ENCODE measurements at places on chromosomes 5 and 9.

DNA sequence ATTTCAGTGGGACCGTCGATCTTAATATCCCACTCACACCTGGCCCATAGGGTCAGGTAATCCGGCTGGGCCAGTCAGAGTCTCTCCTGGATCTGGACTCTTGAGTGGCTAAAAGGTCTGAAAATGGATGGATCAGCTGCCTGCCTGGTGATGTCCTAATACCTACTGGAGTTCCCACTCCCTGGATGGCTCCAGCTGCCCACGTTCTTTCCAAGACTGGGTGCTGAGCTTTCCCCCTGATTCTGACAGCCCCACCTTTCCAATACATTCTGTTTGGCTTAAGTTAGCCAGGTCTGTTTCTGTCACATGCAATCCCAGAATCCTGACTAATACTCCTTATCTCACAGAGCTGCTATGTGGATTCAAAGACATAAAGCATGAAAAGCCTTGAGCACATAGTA lies 10.2 kb downstream of the SH3PXD2B start:
- DNase-seq = no peak

- DNase-seq = no peak
Measured at GRCh38 chr5:138938526-138938925, 63.4 kb upstream of the LRRTM2 start.

- DNase-seq = no peak
Measured at GRCh38 chr9:19358701-19359100, 21.3 kb downstream of the RPS6 start.

DNA sequence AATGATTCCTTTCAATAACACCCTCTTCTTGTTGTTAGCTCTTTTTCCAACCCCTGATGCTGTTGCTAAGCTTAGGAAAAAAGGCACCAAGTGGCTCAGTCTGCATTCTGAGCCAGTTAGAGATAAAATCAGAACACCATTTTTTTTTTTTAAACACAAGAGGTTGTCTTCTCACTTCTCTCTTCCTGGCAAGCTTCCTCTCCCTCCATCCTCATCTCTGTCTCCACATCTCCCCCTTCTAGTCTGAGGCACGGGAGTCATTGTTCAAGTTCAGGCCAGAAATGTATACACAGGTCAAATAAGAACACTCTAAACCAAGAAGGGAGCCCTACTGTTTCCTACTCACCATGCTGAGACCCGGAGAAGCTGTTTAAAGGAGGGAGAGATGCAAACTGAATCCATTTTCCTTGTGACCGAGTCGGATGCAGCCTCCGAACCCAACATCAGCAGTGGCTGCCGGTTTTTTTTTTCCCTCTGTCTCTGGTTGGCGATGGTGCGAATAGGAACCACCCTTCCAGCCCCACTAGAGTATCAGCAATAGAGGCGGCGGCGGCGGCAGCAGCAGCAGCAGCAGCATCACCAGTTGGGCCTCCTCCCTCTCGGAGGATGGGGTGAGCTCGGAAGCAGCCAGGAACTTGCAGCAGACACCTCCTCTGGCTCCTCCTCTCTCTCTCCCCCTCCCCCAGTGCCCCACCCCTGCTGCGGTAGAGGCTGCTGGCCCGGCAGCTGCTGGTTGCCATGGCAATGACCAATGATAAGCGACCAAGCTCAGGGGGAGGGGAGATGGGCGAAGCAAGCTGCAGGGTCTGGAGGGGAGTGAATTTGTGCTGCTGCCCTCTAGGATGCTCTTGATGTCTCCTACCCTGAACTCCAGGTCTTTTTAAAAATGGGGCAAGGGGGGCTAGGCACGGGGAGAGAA lies at the start of gene JAKMIP2:
TSS of gene JAKMIP2 (minus strand) at position 619 of the 919 bp plus-strand sequence. CDS start 110,922 bp downstream, outside the sequence.
- peak; percentile 4 for DNase-seq

DNA sequence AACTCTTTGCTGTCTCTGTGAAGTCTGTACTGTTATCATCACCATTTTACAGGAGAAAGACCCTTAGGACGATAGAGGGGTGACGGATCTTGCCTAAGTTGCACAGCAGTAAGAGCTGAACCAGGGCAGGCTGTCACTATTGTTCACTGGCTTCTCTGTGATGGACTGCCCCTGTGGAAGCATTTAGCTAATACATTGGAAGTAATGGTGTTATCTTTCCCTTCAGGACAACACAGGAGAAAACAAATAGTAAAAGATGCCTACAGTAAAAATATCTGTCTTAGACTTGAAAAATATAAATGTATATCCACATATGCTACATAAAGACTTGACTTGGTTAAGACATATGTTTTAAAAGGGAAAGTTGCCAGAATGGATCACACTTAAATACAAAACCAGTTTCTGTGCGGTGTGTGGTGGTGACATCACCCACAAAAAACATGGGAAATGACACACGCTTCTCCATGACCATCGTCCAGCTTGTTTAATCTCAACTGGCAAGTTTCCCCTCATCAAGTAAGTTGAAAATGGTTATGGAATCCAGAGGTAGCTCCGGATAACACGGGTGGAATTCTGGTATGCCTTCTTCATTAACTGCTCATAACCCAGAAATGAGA lies 351.8 kb downstream of the EBF1 start:
- DNase-seq = no peak

GRCh38 chr5:32475334-32476097 lies 31.0 kb upstream of the ZFR start:
- DNase-seq = no peak

- no peak for DNase-seq
Measured at GRCh38 chr9:22354699-22355384, 91.8 kb upstream of the DMRTA1 start.

GRCh38 chr5:178786417-178786816 lies 56.0 kb upstream of the ZNF354A start:
- DNase-seq = no peak

DNA sequence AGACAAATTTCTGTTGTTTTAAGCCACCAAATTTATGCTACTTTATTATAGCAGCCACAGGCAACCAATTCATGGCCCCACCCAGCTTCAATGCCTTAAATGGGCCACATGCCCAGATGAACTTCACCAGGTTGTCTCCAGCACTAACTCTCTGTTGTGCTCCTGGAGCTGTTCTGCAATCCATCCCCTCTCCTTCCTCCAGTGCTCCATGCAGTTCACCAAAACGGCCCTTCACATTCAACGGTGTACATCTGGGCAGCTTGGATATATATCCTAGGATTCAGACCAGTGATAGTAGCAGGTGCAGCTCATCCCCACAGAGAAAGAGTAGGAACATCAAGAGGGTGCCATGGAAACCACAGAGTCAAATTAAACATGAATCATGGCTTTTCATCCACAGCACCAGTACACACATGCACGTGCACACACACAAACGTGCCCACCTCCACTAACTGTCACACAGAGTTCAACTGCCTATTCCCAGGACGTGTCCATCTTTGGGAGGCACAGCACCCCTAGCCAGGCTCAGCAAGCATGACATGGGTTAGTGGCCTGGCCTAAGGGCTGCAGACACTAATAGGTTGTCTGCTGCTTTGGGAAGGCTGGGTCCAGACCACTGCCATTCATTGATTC lies 134.5 kb downstream of the MED10 start:
- no peak for DNase-seq

GRCh38 chr5:142597546-142598337 lies 88.1 kb downstream of the FGF1 start:
- peak; percentile 78 for DNase-seq

DNA sequence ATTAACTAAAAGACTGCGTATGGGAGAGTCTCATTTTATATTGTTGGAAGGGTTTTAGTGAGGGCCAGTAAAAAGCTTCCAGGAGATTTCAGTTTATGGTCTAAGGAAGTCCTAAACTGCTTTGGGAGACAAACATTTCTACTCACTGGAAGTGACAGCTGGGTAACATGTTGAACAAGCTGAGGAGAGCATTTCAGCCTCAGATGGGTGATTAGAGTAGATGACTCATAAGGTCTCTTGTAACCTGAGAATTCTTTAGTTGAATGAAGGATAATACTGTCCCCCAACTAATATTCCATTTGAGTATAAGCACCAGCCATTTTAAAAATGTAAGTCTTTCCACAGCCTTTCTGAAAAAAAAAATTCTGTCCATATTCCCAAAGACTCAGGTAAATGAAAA lies 218.0 kb upstream of the C9orf72 start:
- DNase-seq = no peak

DNA sequence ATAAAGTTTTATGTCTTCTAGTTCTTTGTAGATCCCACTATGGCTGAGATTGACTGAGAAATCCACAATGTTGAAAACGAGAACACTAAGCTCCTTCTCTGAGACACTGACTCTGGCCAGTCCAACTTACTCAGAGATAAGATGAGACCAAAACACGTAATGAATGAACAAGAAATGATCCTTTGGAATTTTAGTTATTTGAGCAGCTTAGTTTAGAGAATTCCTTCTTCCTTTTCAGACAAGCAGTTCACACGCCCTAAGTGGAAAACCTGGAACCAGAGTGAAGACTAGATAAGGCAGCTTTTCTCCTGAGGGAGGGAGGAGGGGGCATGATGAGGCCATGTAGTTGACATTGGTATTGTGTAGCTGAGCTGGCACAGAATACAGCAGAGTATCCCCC lies 139.6 kb downstream of the GABRB2 start:
- DNase-seq = no peak

DNA sequence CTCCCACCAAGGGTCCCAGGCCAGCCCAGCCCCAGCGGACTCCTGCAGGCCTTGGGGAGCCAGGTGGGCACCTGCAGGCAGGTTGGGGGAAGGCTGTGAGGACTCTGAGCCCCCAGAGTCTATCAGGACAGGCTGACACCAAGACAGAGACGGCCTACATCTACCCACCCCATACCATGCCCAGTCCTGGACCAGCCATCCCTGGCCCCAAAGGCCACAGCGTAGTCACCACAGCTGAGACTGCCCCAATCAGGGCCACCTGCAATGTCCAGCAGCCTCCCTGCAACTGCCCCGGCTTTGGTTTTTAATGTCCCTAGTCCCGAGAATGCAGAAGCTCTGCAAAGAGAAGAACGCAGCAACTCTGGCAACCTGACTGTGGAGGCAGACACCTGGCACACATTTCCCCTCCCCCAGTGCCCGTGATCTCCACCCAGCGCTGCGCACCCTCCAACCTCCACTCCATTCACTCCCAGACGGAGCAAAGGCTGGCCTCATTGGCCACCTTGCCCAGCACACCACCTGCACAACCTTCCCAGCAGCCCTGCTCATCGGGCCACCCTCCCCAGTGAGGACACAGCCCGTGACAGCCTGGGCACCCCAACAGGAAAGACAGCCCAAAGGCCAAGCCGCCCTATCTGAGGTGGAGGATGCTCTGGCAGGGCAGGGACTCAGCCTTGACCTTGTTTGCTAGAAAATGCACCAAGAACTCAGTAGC lies 14.9 kb downstream of the ADAMTS2 start:
- DNase-seq = no peak

DNA sequence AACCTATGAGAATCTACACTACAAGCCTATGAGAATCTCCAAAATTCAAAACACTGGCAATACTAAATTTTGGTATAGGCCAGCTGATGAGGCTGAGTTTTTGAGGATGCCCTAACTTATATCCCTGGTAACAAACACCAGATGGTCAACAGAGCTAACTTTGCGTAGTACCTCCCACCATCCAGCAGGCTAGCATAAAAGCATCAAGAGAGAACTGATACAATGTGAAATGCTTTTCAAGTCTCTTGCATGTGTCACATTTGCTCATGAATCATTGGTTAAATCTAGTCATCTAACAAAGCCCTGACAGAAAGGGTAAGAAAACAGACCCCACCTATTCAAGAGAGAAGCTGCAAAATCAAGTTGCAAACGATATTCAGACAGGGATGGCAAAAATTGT lies 1609.7 kb upstream of the CDH9 start:
- DNase-seq = no peak

- DNase-seq = peak; percentile 14
Measured at GRCh38 chr5:89179731-89180130, 296.7 kb upstream of the MEF2C start.

DNA sequence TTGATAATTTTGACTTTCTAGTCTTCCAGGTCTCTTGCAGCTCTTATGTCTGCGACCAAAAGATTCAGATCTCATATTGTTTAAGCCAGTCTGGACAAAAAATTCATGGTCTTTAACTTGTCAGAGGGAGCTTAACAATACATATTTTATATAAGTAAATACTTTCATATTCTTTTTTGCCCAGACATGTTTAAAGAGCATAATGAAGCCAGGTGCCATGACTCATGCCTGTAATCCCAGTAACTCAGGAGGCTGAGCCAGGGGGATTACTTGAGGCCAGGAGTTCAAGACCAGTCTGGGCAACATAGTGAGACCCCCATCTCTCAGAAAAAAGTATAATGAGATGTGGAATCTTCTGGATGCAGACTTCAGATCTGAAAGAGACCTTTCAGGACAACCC lies 69.8 kb downstream of the JMY start:
- DNase-seq = no peak

GRCh38 chr5:38434966-38435705 lies 121.3 kb downstream of the LIFR start:
- DNase-seq = peak; percentile 86

GRCh38 chr5:43042176-43042625 lies 2.1 kb upstream of the ANXA2R start:
- DNase-seq = peak; percentile 78
